ENCODE measurements at places on chromosomes 1 and 21. TPM values are rescaled to one million over a fixed set of nuclear protein-coding genes. Genes with fewer than 3 reads are reported as not detected.

Gene APCS
- total RNA-seq = not detected

Gene KCNE2
- total RNA-seq = 1.0 TPM

Gene INSRR
- 0.40 TPM for total RNA-seq

Gene AKR1A1
- 58.9 TPM for total RNA-seq

Gene DMRTA2
- total RNA-seq = not detected

DNA sequence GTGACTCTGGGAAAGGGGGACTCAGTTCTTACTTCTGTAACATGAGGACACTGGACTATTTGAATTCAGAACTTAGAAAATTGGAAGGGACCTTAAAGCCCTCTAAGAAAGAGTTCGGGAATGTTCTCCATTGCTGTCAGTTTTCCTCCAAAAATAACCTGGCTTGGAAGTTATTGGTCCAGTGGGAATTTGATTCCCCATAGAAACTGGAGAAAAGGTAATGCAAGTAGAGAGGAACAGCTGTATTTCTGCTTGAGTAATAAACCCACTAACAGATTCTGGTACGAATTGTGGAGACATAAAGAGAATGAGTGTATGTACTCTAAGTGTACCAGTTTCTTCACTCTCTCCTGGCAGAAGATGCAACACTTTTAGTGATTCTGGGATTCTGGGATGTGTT lies 1.8 kb downstream of the ZBED6 start:
- H3K27me3 ChIP-seq = no peaks in the 10 kb centered on the region
- no peak overlapping the region for H3K4me3 ChIP-seq
- DNase-seq = no peak
- H3K36me3 ChIP-seq = no peaks in the 10 kb centered on the region
- peaks cover 8% of the 10 kb centered on the region for H3K4me1 ChIP-seq

DNA sequence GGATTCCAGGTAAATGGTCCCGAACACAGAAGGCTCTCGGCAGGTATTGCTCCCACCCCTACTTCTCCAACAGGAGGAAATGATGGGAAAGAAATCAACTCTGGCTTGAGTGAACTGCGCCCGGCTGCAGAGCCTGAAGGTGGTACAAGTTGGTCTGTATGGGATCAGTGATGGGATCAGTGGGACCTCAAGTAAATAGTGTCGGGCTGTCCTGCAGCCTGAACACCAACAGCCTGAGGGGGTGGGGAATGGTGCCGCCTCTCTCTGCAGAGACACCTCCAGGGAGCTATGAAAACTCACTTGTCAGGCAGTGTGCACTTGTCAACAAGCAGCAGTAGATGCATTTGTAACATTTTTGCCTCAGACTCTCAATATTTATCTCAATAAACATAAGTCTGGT lies 183.5 kb downstream of the MATN1 start:
- peak; percentile 46 for DNase-seq
- no peak overlapping the region for H3K4me3 ChIP-seq
- H3K36me3 ChIP-seq = no peaks in the 10 kb centered on the region
- H3K27ac ChIP-seq = no peak overlapping the region
- H3K27me3 ChIP-seq = no peaks in the 10 kb centered on the region

DNA sequence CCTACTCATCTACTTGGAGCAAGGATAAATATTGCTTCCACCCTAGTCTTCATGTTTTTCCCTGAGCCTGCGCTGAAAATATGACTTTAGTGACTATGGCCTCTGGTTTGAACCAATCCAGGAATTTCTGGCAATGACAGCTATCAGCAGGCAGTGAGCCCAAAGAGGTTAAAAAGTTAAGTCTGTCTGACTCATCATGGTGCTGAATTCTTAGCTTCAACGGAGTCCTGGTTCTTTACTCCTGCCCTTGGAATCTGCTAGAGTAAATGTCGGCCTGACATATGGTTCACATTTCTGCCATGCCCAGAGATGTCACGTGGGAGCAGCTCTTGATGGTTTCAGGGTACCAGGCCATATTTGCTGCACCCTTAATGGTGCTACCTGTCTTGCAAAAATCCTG lies 351.6 kb upstream of the PLXNA2 start:
- no peaks in the 10 kb centered on the region for H3K36me3 ChIP-seq
- no peak overlapping the region for H3K27ac ChIP-seq
- DNase-seq = no peak

DNA sequence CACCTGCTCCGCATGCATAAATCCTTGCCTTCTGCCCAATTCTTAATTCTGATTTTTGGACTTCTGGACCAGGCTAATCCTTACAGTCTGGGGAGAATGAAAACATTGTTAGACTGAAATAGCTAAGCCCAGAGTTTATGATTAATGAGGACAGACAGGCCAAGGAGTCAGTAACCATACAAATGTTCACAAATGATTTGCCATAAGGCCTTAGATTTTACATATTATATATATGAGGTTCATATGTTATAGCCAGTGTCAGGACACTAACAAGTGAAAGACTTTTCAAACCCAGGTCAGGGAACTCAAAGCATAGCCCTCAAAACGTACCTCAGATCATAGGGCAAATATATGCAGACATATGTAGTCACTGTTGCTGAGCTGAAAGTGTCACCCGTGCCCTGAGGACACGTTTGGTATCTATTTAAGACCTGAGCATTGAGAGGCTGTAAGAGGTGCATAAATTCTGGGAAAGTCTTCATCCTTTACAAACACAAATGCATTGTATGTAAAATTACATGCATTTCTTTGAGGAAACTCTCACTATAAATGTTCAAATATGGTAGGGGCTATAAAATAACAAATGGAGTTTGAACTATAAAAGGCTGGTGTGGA lies 45.3 kb upstream of the FBXO28 start:
- no peaks in the 10 kb centered on the region for H3K36me3 ChIP-seq
- no peak for DNase-seq
- H3K4me1 ChIP-seq = no peaks in the 10 kb centered on the region
- no peak overlapping the region for H3K27ac ChIP-seq
- H3K27me3 ChIP-seq = no peaks in the 10 kb centered on the region
- H3K4me3 ChIP-seq = no peak overlapping the region

GRCh38 chr1:110588991-110589390 lies 17.2 kb downstream of the KCNA2 start:
- no peak overlapping the region for H3K27ac ChIP-seq
- peaks cover 5% of the 10 kb centered on the region for H3K36me3 ChIP-seq
- no peak for DNase-seq
- no peaks in the 10 kb centered on the region for H3K27me3 ChIP-seq
- no peaks in the 10 kb centered on the region for H3K4me1 ChIP-seq

DNA sequence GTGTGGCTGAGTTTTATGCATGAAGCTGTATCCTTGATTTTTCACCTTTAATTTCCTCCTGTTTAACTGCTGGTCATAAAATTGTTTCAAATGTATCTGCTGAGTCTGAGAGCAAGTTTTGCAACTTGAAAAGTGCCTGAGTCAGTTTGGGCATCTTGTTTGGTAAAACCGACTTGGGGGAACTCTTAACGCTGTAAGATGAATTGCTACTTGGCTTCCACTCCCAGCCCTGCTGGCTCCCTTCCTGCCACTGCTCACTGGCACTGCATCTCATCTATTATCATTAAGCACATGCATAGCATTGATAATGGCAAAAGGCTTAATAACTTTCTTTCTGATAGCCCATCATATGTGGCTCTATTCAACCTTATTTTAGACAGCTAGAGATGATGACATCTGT lies 35.7 kb upstream of the FAM78B start:
- H3K36me3 ChIP-seq = no peaks in the 10 kb centered on the region
- H3K4me1 ChIP-seq = no peaks in the 10 kb centered on the region
- H3K4me3 ChIP-seq = no peak overlapping the region
- peak; percentile 57 for DNase-seq

- H3K36me3 ChIP-seq = peaks cover 31% of the 10 kb centered on the region
- peak overlapping the region; percentile 17 for H3K27ac ChIP-seq
- DNase-seq = no peak
- no peaks in the 10 kb centered on the region for H3K27me3 ChIP-seq
These were observed 64.5 kb downstream of the COL18A1 start for GRCh38 chr21:45469273-45470086.
